Neural progenitor cell (in vitro differentiated cells): ENCODE measurements at places on chromosomes 4 and X.

GRCh38 chrX:139211568-139212182 lies 318.9 kb upstream of the F9 start:
- peak; percentile 74 for DNase-seq

- no peak for DNase-seq
Measured at GRCh38 chr4:129189630-129190029, 93.7 kb downstream of the C4orf33 start.

DNA sequence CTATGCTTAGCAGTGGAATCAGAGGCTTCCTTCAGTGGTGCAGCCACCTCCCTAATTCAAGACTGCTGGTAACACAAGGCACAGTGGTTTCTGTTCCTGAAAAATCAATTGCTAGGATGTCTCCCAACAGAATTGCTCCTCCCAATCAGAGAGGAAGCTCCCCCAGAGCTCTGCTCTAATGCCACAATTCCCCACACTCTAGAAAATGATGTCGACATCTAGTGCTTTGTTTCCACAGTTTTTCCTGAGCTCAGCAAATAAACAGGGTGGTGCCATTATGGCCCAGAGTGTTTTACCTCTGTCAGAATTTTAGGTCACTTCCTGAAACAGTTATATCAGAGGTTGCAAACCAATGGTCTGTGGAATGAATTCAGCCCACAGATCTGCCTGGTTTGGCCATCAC lies 24.7 kb downstream of the TAB3 start:
- DNase-seq: no peak

GRCh38 chr4:6339818-6340445 lies 70.3 kb downstream of the WFS1 start:
- no peak for DNase-seq

DNA sequence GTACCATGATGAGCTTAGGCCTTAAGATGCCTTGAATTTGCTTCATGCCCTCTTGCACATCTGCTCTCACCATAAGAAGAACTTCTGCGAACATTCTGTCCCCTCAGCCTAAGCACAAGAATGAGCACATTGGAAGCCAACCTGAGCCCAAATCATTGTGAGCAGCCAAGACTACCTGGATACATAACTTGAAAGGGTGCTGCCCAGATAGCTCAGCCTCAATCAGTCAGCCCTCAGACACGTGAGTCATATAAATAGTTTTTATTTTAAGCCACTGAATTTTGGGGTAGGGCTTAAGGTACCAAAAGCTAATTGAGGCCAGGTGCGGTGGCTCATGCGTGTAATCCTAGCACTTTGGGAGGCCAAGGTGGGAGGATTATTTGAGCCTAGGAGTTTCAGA lies 27.5 kb upstream of the BBS12 start:
- DNase-seq: no peak
